ENCODE measurements at places on chromosomes 1 and 21.

DNA sequence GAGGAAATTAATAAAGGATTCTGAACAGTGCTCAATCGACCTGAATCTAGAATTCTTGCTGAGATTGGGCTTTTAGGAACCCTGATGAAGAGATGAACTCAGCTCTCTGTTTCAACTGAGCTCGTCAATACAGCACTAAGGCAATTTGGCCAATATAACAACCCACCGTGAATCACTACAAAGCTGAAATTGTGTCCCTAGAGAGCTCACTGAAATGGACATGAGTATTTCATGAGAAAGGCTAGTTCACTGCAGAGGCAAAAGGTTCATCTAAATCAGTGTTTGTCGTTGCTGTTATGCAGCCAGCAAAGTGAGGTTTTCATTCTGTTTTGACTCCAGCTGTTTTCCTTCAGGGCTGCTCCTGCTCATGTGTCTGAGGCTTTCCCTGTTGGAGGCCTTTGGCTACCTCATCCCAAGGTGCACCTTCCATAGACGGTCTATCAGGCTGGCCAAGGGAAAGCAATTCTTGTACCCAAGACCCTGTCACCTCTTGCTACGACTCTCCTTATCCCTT lies 83.5 kb downstream of the URB2 start:
- no peak for DNase-seq

GRCh38 chr1:60866917-60867531 lies 215.3 kb upstream of the NFIA start:
- DNase-seq, result no peak

- no peak for DNase-seq
These were observed 32.8 kb downstream of the ZC3H11B start for GRCh38 chr1:219580009-219580676.

- DNase-seq, result no peak
These were observed 112.8 kb downstream of the DHRS3 start for GRCh38 chr1:12505231-12505630.

- DNase-seq, result no peak
These were observed 1.3 kb downstream of the GIPC2 start for GRCh38 chr1:78047106-78047505.

- DNase-seq, result peak; percentile 65
These were observed 138.5 kb downstream of the CLIC6 start for GRCh38 chr21:34807146-34807880.
